ENCODE measurements at places on chromosomes 4 and X. TPM values are rescaled to one million over a fixed set of nuclear protein-coding genes. Genes with fewer than 3 reads are reported as not detected.

- DNase-seq, result no peak
Measured at GRCh38 chr4:94332983-94333590, 9.5 kb downstream of the HPGDS start.

GRCh38 chr4:17027495-17027894 lies 129.1 kb upstream of the LDB2 start:
- no peak for DNase-seq

- DNase-seq, result no peak
Measured at GRCh38 chr4:59537246-59537886, 1662.8 kb upstream of the ADGRL3 start.

The POU4F2 gene
- total RNA-seq, result not detected

GRCh38 chr4:111678908-111679307 lies 466.3 kb upstream of the FAM241A start:
- no peak for DNase-seq

The SGMS2 gene
- total RNA-seq, result 0.24 TPM

DNA sequence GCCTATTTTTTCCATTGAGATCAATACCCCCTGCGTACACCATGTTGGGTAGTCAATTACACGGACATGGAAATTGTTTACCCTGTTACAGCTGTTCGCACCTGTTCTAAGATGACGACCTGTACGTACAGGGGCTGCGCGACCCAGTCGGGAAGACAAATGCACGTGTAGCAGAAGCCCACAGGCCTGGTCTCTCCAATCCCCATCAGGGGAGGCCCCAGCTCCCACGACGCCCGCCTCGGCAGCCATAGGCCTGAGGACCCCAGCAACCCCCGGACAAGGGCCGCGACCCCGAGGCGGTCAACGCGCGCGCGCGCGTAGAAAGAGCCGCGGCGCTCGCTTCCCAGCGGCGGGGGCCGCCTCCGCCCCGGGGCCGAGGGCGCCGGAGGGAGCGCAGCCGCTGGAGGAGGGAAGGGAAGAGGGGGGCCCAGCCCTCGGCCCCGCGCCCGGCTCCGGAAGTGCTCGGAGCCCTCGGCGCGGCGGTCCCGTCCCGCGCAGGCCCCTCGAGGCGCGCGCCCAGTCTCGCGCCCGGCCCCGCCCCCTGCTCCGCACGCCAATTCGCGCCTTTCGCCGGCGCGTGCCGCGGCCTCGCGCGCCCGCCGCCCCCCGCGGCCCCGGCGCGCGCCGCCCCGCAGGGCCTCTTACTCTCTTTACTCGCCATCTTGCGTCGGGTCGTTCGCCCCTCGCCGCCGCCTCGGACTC lies 618 bp downstream of the RBBP7 start:
- DNase-seq, result peak; percentile 23

GRCh38 chr4:176259330-176260090 lies 9.5 kb downstream of the ASB5 start:
- no peak for DNase-seq

GRCh38 chr4:108556588-108557200 lies 63.7 kb upstream of the RPL34 start:
- no peak for DNase-seq

The CTPS2 gene
- 8.9 TPM for total RNA-seq

DNA sequence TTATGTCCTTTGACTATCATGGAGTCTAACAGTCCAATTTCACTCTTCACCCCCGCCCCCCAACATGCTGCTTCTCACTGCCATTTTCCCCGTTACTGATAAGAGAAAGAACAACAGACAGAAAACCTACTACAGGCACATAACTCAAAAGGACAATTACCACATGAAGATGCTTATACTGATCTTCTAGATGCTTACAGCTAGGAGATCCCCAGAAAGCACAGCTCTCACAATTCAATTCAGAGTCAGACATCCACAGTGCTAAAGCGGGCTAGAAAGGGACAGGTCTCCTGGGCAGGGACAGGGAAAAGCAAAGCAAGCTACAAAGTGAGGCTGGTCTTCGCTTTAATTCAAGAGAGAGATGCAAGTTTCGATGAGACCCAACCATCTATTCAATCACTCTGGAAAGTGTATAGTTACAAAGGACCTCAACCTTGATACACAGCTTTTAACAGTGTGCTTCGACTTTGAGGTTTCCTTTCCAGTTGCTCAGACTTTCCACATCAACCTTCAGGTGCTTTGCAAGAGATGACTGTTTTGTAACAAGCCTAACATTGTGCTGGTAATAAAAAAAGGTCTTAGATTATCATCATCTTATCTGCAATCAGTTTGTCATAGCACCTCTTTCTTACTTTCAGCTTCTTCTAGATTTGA lies 60.9 kb downstream of the LEF1 start:
- DNase-seq, result peak; percentile 54

DNA sequence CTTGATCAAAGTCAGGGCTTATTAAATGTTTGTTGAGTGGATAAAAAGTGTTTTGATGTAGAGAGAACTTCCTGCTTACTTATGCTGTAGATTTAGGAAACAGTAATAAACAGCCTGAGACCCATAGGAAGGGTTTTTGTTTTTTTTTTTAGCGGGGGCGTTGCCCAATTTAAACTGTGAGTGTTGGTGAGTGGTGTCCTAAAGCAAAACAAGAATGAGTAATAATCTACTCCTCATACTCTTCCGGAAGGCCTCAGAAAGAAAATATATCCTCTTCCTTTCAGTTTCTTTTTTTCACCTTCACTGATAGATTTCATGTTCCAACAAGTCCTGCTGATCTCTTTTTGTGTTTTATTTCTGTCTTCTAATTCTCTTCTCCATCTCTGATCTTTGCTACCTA lies 104.4 kb upstream of the SCML1 start:
- no peak for DNase-seq

DNA sequence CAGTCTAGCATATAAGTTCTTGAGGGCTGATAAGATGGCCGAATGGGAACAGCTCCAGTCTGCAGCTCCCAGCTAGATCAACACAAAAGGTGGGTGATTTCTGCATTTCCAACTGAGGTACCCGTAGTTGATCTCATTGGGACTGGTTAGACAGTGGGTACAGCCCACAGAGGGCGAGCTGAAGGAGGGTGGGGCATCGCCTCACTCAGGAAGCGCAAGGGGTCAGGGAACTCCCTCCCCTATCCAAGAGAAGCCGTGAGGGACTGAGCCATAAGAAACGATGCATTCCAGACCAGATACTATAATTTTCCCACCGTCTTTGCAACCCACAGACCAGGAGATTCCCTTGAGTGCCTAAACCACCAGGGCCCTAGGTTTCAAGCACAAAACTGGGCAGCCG lies 109.0 kb downstream of the RPS6KA6 start:
- DNase-seq, result no peak

DNA sequence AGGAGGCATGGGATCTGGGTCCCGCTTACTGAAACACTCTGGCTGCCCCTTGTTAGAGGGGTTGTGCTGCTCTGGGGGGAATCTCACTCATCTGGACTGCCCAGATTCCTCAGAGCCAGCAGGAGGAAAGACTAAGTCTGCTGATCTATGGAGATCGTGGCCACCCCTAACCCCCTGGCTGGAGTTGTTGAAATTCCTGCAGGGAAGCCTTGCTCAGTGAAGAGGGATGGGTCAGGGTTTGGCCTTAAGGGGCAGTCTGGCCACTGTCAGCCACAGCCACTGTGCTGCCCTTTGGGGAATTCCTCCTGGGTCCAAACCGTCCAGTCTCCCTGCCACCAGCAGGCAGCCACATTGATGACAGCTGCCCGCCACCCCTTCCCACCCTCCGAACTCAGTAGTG lies 362.0 kb upstream of the AMOT start:
- no peak for DNase-seq

DNA sequence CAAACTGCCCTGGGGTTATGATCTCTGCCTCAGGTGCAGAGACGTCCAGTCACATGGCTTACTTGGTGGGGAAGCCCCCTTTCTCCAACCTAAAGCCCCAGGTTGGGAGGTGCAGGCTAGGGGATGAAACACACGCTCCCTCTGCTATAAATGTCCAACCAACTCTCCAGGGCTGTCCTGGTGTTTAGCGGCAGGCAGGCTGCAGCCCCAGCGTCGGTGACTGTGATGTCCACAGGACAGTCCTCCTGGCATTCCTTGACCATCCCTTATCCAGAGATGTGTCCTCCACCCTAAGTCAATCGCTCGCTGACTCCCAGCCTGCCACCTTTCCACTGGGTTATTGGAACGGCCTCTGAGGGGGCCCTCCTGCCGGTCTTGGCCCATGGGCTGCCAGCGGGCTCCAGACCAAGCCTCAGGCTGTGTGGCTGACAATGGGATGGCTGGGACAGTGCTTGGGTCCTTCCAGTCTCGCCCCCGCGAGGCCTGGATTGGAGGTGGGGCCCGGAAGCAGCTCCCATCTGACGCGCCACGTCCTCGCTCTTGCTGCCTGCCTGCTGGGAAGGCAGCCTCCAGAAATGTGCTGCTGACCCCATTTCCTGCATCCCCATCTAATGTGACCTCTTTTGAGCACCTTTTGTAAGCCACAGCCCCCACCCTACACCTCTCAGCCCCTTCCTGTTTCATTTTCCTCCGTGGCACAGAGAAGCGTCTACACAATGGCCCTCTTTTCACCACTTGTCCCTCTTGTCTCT lies 60.8 kb upstream of the ADRA2C start:
- DNase-seq, result no peak

DNA sequence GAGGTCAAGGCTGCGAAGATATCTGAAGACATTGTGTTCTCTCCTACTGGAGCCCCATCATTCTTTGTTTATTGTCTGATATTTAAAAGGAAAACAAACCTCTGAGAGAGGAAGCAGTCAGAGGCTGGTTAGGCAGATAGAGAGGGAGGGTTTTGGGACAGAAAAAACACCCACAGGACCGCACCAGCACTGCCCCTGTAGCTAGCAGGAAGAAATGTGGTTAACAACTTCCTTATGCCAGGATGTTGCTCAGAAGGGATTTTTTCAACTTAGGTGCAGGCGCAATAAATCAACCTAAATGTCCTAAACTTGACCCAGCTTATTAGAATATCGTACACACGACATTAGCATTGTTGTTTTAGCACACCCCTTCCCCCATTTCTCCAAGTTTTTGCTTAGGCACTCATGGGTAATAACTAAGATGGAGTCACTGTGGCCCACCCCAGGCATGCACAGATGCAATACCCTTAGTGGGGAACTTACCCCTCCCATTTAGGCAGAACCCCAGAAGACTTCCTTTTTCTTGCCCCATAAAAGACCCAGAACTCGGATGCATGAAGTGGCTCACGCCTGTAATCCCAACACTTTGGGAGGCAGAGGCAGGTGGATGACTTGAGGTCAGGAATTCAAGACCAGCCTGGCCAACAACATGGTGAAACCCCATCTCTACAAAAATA lies 2.8 kb upstream of the ZNF718 start:
- DNase-seq, result peak; percentile 4

The ARHGEF6 gene
- total RNA-seq, result 81.5 TPM

DNA sequence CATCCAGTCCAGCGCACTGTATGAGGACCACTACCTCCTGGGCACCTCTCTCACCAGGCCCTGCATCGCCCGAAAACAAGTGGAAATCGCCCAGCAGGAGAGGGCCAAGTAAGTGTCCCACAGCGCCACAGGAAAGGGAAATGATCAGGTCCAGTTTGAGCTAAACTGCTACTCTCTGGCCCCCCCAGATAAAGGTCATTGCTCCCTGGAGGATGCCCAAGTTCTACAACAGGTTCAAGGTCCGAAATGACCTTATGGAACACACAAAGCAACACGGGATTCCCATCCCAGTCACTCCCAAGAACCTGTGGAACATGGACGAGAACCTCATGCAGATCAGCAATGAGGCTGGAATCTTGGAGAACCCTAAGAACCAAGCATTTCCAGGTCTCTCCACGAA lies 104.1 kb downstream of the PLS3 start:
- no peak for DNase-seq

DNA sequence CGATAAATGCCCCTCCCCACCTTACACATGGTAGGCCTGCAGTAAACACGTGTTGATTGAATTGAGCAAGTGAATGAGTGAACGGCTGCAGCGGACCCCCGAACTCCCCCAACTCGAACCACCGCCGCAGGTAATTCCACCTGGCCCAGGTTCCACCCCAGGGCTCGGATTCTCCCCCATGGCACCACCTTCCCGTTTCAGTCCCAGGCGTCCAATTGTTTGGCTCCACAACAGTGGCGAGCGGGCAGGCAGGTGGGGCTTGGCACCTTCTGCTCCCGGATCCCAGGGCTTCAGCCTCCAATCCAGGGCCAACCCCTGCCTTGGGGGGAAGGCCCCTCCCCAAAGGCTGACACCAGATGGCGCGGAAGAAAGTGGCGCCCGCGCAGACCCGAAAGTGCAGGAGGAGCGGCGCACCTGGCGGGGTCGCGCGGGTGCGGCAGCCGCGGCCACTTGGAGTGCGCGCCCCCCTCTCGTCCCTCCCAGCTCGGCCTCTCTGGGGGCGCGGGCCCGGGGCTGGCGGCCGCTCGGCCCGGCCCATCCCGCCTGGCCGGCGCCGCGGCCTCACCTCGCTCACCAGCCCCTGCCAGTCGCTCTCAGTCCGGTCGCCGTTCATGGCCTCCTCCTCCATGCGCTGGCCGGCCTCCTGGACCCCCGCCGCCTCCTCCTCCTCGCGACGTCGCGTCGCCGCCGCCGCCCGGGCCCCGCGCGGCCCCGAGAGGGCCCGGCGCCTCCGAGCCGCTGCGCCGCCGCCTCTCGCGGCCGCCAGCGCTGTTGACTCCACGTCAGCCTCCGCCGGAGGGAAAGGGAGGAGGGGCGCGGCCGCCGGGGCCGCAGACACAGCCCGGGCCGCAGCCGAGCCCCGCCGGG lies at the start of gene CCDC149:
Gene CCDC149, minus strand, starts transcription at position 791 of the 867 bp plus-strand sequence. Its CDS starts 178 bp downstream, at position 613.
- no peak for DNase-seq

The CT45A10 gene
- total RNA-seq, result not detected

GRCh38 chrX:42023122-42023521 lies 99.8 kb upstream of the CASK start:
- DNase-seq, result no peak

DNA sequence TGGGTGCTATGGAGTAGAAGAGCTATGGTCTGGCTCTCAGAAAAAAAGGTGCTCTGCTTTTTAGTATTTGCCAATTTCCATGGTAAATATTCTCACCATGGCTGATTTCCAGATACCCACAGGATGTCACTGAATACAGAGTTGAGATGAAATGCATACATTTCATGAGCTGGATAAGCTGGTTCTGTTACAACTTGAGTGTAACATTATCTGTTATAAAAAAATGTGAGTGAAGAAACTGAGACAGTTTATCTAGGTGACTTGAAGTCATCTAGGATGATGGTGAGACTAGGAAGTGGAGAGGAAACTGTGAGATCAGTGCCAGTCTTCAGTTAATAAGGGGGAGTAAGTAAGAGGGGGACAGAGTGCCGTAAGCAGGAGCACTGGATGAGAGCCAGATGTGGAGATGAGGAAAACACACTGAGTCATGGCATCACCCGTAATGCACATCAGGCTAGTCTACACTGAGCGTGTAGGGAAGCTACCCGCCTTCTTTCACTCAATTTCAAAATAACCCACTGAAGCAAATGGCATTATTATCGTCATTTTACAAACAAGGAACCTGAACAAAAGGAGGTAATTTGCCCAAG lies 5.0 kb downstream of the HPSE start:
- DNase-seq, result no peak

- peak; percentile 28 for DNase-seq
Measured at GRCh38 chr4:158809611-158810486, 41.0 kb downstream of the FNIP2 start.

- no peak for DNase-seq
Measured at GRCh38 chr4:6885953-6886557, 23.6 kb upstream of the TBC1D14 start.

Data from naive thymus-derived CD4-positive, alpha-beta T cell (primary cell).